ENCODE measurements at places on chromosomes 6 and 20. TPM values are rescaled to one million over a fixed set of nuclear protein-coding genes. Genes with fewer than 3 reads are reported as not detected.

SHLD1 gene
- 7.4 TPM for total RNA-seq

RAB32 gene
- 37.5 TPM for total RNA-seq

CDSN gene
- total RNA-seq: not detected

NRSN1 gene
- total RNA-seq: not detected

APCDD1L gene
- total RNA-seq: not detected

TSHZ2 gene
- total RNA-seq: not detected

ARFGEF3 gene
- 0.58 TPM for total RNA-seq

CDC5L gene
- total RNA-seq: 13.7 TPM

FOXC1 gene
- total RNA-seq: 4.6 TPM

XKR7 gene
- not detected for total RNA-seq

SIRPB1 gene
- 0.17 TPM for total RNA-seq

Data from A549 treated with GW870086 at 1 μM for 4 hours (cell line).